ENCODE measurements at places on chromosomes 4 and X. TPM values are rescaled to one million over a fixed set of nuclear protein-coding genes. Genes with fewer than 3 reads are reported as not detected.

MAGEB2 gene
- not detected for total RNA-seq

GPR50 gene
- 4.4 TPM for total RNA-seq

GAGE12J gene
- not detected for total RNA-seq

CCNA2 gene
- 85.3 TPM for total RNA-seq

ITM2A gene
- total RNA-seq, result 0.93 TPM

CTAG1A gene
- not detected for total RNA-seq

TKTL2 gene
- not detected for total RNA-seq

CXCL9 gene
- not detected for total RNA-seq

GNRHR gene
- not detected for total RNA-seq

MAGEA11 gene
- total RNA-seq, result not detected

MAGEE2 gene
- not detected for total RNA-seq

TBX22 gene
- 0.26 TPM for total RNA-seq

PRKG2 gene
- 0.77 TPM for total RNA-seq

KLHL2 gene
- 14.9 TPM for total RNA-seq

SLC7A11 gene
- 18.7 TPM for total RNA-seq

DNA sequence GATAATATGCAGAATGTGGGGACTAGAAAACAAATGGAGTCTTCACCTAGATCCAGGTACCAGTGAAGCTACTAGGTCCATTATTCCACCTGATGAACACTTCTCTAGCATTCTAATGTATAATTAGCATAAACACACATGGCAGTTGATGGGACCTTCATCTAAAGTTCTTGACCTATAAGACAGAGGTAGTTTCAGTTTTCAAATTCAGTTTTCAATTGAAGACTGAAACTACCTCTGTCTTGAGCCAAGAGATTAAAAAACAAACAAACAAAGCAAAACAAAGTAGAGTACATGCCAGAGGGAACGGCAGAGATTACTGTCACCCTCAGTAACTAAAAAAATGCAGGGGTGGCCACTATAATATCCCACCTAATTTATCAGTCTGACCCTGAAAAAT lies 199.9 kb upstream of the NEIL3 start:
- DNase-seq, result no peak
- no peak overlapping the region for H3K4me3 ChIP-seq
- no peaks in the 10 kb centered on the region for H3K4me1 ChIP-seq
- H3K27me3 ChIP-seq, result no peaks in the 10 kb centered on the region
- no peak overlapping the region for H3K27ac ChIP-seq

- H3K36me3 ChIP-seq, result peaks cover 7% of the 10 kb centered on the region
- peaks cover 13% of the 10 kb centered on the region for H3K27me3 ChIP-seq
- no peak overlapping the region for H3K27ac ChIP-seq
These were observed 569 bp upstream of the FHL1 start for GRCh38 chrX:136146614-136147314.

GRCh38 chrX:33923262-33923661 lies 208.9 kb downstream of the FAM47A start:
- no peak overlapping the region for H3K27ac ChIP-seq
- no peak for DNase-seq
- no peaks in the 10 kb centered on the region for H3K4me1 ChIP-seq
- H3K36me3 ChIP-seq, result no peaks in the 10 kb centered on the region
- H3K27me3 ChIP-seq, result no peaks in the 10 kb centered on the region

- H3K4me3 ChIP-seq, result no peak overlapping the region
- DNase-seq, result no peak
- no peaks in the 10 kb centered on the region for H3K27me3 ChIP-seq
These were observed 56.0 kb downstream of the TMEM131L start for GRCh38 chr4:153521999-153522801.

DNA sequence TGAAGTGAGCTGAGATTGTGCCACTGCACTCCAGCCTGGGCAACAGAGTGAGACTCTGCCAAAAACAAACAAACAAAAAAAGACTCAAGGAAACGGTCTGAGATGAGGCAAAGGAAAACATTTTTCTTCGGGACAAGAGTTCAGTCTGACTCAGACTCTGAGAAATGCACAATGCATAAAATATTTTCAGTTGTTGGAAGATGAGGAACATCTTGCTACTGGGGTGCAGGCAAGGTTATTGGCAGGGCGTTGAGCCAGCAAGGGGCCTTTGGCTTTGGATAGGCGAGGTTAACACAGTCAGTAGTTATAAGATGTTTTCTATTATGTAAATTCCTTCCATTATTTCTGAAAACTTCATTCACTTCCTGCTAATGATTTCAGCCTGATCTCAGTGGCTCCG lies 96.1 kb upstream of the VCX start:
- peaks cover 4% of the 10 kb centered on the region for H3K4me1 ChIP-seq
- H3K36me3 ChIP-seq, result peaks cover 9% of the 10 kb centered on the region
- no peak for DNase-seq
- no peak overlapping the region for H3K27ac ChIP-seq
- H3K27me3 ChIP-seq, result no peaks in the 10 kb centered on the region
- no peak overlapping the region for H3K4me3 ChIP-seq

DNA sequence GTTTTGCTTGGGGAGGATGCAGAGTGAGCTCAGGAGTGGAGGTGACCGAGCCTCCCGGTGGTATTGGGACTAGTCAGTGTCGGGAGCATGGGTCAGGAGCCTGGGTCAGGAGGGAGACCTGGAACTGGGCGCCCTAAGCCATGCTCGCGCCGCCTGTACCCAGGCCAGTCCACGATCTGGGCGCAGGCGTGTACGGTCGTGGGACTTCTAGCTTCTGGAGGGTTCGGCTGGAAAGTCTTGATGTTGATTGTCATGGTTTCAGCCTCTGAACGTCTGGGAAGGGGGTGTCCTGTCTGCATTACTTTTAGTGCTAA lies 244 bp downstream of the EIF2S3 start:
- H3K27ac ChIP-seq, result no peak overlapping the region
- no peak for DNase-seq
- peaks cover 13% of the 10 kb centered on the region for H3K36me3 ChIP-seq
- H3K27me3 ChIP-seq, result no peaks in the 10 kb centered on the region
- H3K4me1 ChIP-seq, result peaks cover 19% of the 10 kb centered on the region

DNA sequence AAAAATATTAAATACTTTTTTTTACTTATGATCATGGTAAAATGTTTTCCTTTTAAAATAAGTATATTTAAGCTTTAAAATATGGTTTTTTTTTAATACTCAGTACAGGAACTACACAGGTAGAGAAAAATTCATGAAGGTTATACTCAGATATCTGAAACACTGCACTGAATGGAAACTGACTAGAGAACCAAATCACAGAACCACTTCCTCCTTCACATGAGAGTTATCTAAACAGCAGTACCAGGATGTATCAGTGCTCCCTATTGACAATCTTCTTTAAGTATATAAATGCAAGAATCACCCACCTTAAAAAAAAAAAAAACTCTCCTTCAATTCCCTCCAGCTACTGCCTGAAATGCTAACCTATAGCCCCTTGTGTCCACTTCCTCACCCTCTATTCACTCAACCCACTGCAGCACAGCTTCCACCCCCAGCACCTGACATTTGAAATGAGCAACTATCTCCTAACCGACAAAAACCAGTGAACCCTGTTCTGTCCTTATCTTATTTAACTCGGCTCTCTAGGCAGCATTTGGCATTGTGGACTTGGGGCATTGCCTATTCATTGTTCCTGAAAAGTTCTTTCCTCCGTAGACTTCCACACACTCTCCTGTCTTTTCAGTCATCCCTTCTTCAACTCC lies 9.1 kb downstream of the SLC7A3 start:
- no peak overlapping the region for H3K4me3 ChIP-seq
- H3K4me1 ChIP-seq, result peaks cover 6% of the 10 kb centered on the region
- peaks cover 6% of the 10 kb centered on the region for H3K36me3 ChIP-seq
- no peak for DNase-seq
- H3K27ac ChIP-seq, result peak overlapping the region; percentile 78

DNA sequence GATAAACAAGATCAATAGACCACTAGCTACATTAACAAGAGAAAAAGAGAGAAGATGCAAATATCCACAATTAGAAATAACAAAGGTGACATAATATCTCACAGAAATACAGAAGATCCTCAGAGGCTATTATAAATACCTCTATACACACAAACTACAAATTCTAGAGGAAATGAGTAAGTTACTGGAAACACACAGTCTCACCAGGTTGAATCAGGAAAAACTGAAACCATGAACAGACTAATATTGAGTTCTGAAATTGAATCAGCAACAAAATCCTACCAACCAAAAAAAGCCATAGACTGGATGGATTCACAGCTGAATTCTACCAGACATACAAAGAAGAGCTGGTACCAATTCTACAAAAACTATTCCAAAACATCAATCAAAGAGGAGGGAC lies 211.8 kb upstream of the CPEB2 start:
- peaks cover 14% of the 10 kb centered on the region for H3K27me3 ChIP-seq
- peaks cover 3% of the 10 kb centered on the region for H3K36me3 ChIP-seq
- DNase-seq, result no peak
- no peak overlapping the region for H3K4me3 ChIP-seq

GRCh38 chr4:77014256-77014655 lies 61.5 kb downstream of the CCNI start:
- H3K27me3 ChIP-seq, result no peaks in the 10 kb centered on the region
- peaks cover 10% of the 10 kb centered on the region for H3K4me1 ChIP-seq

GRCh38 chrX:48703642-48704481 lies 7.3 kb downstream of the SUV39H1 start:
- H3K4me1 ChIP-seq, result peaks cover 7% of the 10 kb centered on the region
- no peak for DNase-seq
- peaks cover 15% of the 10 kb centered on the region for H3K36me3 ChIP-seq

DNA sequence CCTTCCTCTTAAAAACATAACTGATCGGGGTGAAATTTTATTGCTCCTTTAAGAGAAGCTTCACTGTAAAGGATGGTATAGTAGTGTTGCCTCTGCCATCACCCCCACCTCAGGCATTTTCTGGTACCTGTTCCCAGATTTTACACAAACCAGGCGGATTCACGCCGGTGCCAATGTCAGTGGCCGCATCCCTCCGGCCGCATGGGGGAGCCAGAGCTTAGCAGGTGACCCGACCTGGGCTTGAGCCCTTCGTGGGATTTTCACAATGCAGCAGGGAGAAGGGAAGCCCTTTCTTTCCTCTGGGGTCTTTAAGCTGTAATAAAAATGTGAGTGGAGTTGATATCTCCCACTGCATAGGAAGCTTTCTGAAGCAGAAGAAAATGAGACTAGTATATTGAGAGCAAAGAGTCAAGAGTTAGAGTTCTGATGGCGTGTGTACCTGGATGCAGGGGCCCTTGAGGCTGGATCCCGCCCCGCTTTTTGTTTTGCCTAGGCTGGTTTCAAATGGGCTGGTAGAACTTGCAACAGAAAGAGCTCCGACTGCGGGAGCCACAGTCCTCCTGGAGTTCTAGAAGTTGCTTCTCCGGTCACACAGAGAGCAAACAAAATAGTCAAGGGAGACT lies 59.4 kb downstream of the POLR2B start:
- peaks cover 6% of the 10 kb centered on the region for H3K4me1 ChIP-seq
- peak; percentile 70 for DNase-seq
- peak overlapping the region; percentile 44 for H3K27ac ChIP-seq
- peak overlapping the region; percentile 35 for H3K4me3 ChIP-seq
- peaks cover 16% of the 10 kb centered on the region for H3K27me3 ChIP-seq
- no peaks in the 10 kb centered on the region for H3K36me3 ChIP-seq

GRCh38 chr4:159483782-159484741 lies 381.2 kb downstream of the RAPGEF2 start:
- no peak overlapping the region for H3K4me3 ChIP-seq
- H3K27me3 ChIP-seq, result no peaks in the 10 kb centered on the region
- no peaks in the 10 kb centered on the region for H3K36me3 ChIP-seq

DNA sequence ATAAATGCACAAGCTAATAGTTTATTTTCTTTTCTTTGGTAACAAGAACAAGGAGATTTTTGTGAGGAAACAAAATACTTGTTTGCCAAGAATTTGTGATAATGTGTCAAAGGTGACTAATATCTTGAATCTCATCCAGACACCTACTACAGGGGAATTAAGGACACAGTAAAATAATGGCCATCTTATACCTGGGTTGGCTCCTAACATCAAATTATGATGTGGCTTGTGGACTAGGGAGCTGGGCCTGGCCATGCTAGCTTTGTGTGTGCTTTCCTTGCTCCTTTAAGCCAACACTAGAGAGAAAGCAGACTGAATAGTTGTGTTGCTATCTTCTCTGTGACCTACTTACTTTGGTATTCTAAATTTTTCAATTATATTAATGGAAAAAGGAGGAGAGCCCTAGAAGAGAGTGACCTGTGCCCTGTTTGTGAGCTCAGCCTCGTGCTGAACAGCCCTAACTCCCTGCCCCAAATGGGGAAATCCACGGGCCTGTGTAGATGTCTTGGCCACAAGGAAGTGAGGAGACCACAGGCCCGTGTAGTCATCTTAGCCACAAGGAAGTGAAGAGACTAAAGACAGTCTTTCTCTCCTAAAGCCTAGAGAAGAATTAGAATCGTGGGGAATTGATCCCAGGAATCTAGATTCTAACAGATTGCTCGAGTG lies 23.3 kb downstream of the ARHGAP24 start:
- H3K4me3 ChIP-seq, result no peak overlapping the region

DNA sequence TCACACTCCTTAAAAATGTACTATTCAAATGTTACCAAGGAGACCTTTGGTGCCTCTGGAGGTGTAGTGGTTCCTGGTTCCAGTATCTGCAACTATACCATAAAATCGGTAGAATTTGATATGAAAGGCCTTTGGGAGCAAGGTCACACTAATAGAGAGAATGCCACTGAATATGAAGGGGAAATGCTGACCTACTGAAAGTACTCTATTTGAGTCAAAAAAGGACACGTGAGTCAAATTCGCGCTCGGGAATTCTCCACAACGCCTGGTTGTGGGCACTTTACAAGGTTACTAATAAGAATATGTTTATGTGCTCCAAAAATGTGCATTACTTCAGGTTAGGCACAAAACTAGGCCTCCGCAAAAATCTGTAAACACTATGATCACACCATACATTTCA lies 39.5 kb upstream of the RELL1 start:
- H3K27me3 ChIP-seq, result no peaks in the 10 kb centered on the region
- no peak overlapping the region for H3K27ac ChIP-seq
- no peaks in the 10 kb centered on the region for H3K36me3 ChIP-seq
- no peak overlapping the region for H3K4me3 ChIP-seq

DNA sequence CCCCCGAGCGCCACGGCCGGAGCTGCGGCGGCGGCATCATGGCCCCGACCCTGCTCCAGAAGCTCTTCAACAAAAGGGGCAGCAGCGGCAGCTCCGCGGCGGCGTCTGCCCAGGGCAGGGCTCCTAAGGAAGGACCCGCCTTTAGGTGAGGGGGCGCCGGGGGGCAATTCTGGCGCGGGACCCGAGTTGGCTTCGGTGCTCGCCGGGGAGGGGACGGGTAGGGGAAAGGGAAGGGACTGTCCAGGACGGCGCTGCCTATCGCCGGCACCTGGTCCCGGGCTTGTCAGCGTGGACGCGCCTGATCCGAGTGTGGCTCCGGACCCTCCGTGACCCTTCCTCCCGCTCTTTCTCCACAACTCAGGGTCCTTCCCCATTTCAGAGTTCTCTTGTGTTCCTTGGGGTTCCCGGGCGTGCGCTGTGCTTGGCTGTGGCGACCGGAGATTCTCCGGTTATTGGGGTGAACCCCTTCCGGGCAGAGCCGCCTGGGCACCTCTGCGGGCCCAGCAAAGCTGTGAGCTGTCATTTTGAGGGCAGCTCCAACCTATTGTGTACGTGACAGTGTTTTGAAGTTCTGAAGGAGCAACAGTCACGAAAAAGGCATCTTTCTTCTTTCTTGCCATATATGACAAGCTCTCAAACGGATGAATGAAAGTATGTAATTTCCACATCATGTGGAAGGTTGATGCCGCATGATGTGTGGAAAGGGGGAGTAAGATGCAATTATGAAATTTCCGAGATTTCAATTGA lies 522 bp downstream of the FNIP2 start:
- peak; percentile 47 for DNase-seq
- H3K4me1 ChIP-seq, result peaks cover 27% of the 10 kb centered on the region
- no peaks in the 10 kb centered on the region for H3K27me3 ChIP-seq
- peak overlapping the region; percentile 96 for H3K27ac ChIP-seq

GRCh38 chr4:52244103-52244775 lies 193.1 kb downstream of the SPATA18 start:
- no peaks in the 10 kb centered on the region for H3K36me3 ChIP-seq
- peaks cover 4% of the 10 kb centered on the region for H3K4me1 ChIP-seq
- no peak for DNase-seq
- H3K27ac ChIP-seq, result no peak overlapping the region
- no peak overlapping the region for H3K4me3 ChIP-seq
- peaks cover 4% of the 10 kb centered on the region for H3K27me3 ChIP-seq
